Glomerular endothelial cell (primary cell): ENCODE measurements at places on chromosomes 12 and 14. TPM values are rescaled to one million over a fixed set of nuclear protein-coding genes. Genes with fewer than 3 reads are reported as not detected.

TAS2R9 gene
- 0.18 TPM in 1 of 2 replicates, not detected in the other for total RNA-seq

SMCO2 gene
- 0.88 TPM in 1 of 2 replicates, not detected in the other for total RNA-seq

BCL11B gene
- total RNA-seq, result 0.18 TPM in 1 of 2 replicates, not detected in the other

PACS2 gene
- total RNA-seq, result 82.9 and 124 TPM in 2 replicates

MMP17 gene
- total RNA-seq, result 24.3 and 26.6 TPM in 2 replicates

MAPK1IP1L gene
- total RNA-seq, result 82.1 and 86.0 TPM in 2 replicates

ANKS1B gene
- total RNA-seq, result not detected in 2 replicates

NANOG gene
- 0.82 TPM in 1 of 2 replicates, not detected in the other for total RNA-seq

GLIPR1L2 gene
- total RNA-seq, result 0.23 TPM in 1 of 2 replicates, not detected in the other

ALKBH1 gene
- total RNA-seq, result 11.9 and 13.3 TPM in 2 replicates

SIX1 gene
- total RNA-seq, result 7.5 and 8.9 TPM in 2 replicates

ACAD10 gene
- total RNA-seq, result 18.5 and 18.9 TPM in 2 replicates

PKP2 gene
- 0.19 and 1.5 TPM in 2 replicates for total RNA-seq

ERP27 gene
- total RNA-seq, result not detected in 2 replicates

FBRSL1 gene
- 13.9 and 24.0 TPM in 2 replicates for total RNA-seq

PLA2G1B gene
- total RNA-seq, result not detected in 2 replicates

WNT1 gene
- not detected in 2 replicates for total RNA-seq

ANO4 gene
- 0.05 and 1.6 TPM in 2 replicates for total RNA-seq

CPM gene
- total RNA-seq, result 2.0 and 4.4 TPM in 2 replicates

HCAR1 gene
- total RNA-seq, result 0.15 and 0.18 TPM in 2 replicates

WDR20 gene
- 16.6 and 16.7 TPM in 2 replicates for total RNA-seq

ARG2 gene
- total RNA-seq, result 7.1 and 17.0 TPM in 2 replicates

RPGRIP1 gene
- not detected in 2 replicates for total RNA-seq

CNTN1 gene
- under 0.01 and 2.3 TPM in 2 replicates for total RNA-seq

CLEC1B gene
- 0.18 TPM in 1 of 2 replicates, not detected in the other for total RNA-seq

TGM1 gene
- 0.64 and 2.5 TPM in 2 replicates for total RNA-seq

AMDHD1 gene
- total RNA-seq, result not detected in 2 replicates

SLC2A13 gene
- 3.0 and 5.7 TPM in 2 replicates for total RNA-seq

OAS2 gene
- 35.9 and 80.4 TPM in 2 replicates for total RNA-seq

PLEKHG7 gene
- not detected in 2 replicates for total RNA-seq

KLRC3 gene
- total RNA-seq, result not detected in 2 replicates

ACTR10 gene
- 64.2 and 67.0 TPM in 2 replicates for total RNA-seq

ADSS1 gene
- 0.29 and 4.7 TPM in 2 replicates for total RNA-seq

ATF1 gene
- total RNA-seq, result 13.5 and 15.8 TPM in 2 replicates

PPP1R1A gene
- 0.15 TPM in 1 of 2 replicates, not detected in the other for total RNA-seq

HOXC5 gene
- 0.12 TPM in 1 of 2 replicates, not detected in the other for total RNA-seq

LRP1-AS gene
- total RNA-seq, result not detected in 2 replicates

TM7SF3 gene
- 64.9 and 105 TPM in 2 replicates for total RNA-seq

AMHR2 gene
- total RNA-seq, result not detected in 2 replicates

SOAT2 gene
- total RNA-seq, result not detected in 2 replicates

ZFHX2 gene
- total RNA-seq, result 0.93 and 1.8 TPM in 2 replicates

CAPZA3 gene
- not detected in 2 replicates for total RNA-seq

IL22 gene
- not detected in 2 replicates for total RNA-seq

PCED1B gene
- total RNA-seq, result 0.70 and 1.9 TPM in 2 replicates

KCNMB4 gene
- total RNA-seq, result 2.2 and 3.0 TPM in 2 replicates

NFE2 gene
- not detected in 2 replicates for total RNA-seq

KLRD1 gene
- 0.05 and 0.06 TPM in 2 replicates for total RNA-seq

ANKRD33 gene
- total RNA-seq, result 1.2 and 3.2 TPM in 2 replicates

ZDHHC17 gene
- total RNA-seq, result 16.0 and 23.9 TPM in 2 replicates

MYF5 gene
- total RNA-seq, result not detected in 2 replicates

CMA1 gene
- not detected in 2 replicates for total RNA-seq

SRP54 gene
- total RNA-seq, result 58.7 and 68.2 TPM in 2 replicates

RACGAP1 gene
- total RNA-seq, result 10.2 and 15.7 TPM in 2 replicates

ADAM21 gene
- 0.12 and 0.19 TPM in 2 replicates for total RNA-seq

PARP11 gene
- 3.5 and 5.6 TPM in 2 replicates for total RNA-seq

PLEKHD1 gene
- total RNA-seq, result 0.18 TPM in 1 of 2 replicates, not detected in the other

ENDOU gene
- not detected in 2 replicates for total RNA-seq
